ENCODE measurements at places on chromosomes 11 and 22.

DNA sequence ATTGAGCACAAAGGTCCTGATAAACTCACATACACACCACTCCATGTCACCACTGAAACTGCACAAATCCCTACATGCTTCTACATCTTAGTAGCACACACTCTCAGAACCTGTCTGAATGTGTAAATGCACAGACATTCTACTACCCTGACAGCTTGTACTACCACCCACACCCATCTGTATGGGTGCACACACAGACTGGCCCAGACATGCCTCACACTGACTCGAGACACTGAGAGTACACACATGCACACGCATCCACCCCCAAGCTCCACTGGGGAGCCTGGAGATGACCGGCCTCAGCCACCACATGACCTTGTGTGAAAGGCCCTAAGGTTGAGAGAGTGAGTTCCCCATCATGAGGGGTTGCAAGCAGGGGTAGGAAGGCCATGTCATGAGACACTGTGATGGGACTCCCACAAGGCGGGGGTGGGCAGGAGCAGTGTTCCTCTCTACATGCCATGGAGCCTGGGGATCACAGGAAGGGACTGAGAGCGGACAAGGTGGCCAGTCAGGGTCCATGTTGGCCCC, 28.1 kb downstream of the ARAP1 start:
- no peak for DNase-seq

- DNase-seq, result no peak
Measured at GRCh38 chr11:36270701-36271100, 18.5 kb downstream of the COMMD9 start.

GRCh38 chr11:30984827-30985226, 384.7 kb downstream of the DCDC1 start:
- DNase-seq, result no peak

GRCh38 chr11:35058669-35059434, 80.1 kb upstream of the CD44 start:
- no peak for DNase-seq

DNA sequence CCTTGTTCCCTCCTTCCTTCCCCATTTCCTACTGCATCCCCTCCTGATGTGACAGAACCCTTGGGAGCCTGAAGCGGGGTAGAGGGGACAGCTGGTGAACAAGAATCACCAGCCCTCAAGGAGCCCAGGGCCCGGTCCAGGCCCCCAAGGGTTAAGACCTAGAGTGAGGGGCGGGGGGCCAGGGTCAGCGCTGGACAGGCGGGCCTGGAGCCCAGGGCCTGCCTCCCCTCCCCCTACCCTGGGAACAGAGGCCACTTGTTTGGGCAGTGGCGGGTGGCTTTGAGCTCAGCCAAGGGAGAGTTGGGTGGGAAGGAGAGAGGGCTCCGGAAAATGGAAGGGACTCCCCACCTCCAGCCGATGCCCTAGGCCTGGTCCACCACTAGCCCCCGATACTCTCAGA, 2.1 kb downstream of the ARAP1 start:
- peak; percentile 74 for DNase-seq

GRCh38 chr11:62559204-62559603, 12.6 kb upstream of the AHNAK start:
- DNase-seq, result no peak

GRCh38 chr22:17705951-17706900, 67.7 kb downstream of the BCL2L13 start:
- DNase-seq, result no peak

DNA sequence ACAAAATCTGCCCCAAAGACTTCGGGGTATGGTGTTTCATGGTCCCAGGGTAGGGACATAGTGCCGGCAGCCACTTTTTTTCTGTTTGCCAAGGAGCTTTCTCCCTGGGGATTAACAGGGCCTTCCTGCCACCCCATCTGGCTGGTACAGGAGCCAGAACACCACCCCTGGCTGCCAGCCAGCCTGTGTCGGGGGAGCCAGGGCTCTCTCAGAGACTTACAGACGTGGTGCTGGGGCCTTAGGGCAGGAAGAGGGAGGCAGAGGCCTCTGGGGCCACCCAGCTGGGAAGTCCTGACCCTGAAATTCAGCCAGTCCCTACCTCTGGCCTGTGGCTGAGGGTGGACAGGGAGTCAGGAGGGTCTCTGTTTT, 52.4 kb upstream of the CDON start:
- no peak for DNase-seq

DNA sequence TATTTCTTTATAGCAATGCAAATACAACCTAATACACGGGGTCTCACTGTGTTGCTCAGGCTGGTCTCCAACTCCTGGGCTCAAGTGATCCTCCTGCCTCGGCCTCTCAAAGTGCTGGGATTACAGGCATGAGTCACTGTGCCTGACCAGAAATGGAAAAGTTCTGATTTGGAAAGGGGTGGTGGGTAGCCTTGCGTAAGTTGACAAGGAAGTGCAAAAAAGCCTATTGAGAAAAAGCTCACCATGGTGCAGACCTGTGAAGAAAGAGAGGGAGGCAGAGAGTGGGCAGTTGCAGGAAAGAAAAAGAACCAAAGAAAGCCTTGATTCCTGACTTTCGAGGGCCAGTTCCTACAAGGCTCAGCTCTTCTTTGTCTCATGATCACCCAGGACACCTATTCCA, 27.1 kb downstream of the AGBL2 start:
- no peak for DNase-seq

DNA sequence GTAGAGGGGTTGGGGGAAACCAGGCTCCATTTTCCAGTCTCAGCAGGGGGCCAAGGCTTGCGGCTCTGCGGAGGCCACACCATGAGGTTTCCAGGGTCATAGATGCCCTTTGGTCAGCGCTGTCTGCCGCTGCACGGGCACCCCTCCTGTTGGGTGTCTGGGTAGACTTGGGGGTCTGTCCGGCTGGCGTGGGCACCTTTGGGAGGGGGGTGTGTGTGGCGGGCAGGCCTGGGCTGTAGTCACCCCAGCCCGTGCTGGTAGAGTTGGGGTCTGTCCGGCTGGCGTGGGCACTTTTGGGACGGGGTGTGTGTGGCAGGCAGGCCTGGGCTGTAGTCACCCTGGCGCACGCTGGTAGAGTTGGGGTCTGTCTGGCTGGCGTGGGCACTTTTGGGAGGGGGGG, 18.6 kb downstream of the LSP1 start:
- DNase-seq, result no peak

DNA sequence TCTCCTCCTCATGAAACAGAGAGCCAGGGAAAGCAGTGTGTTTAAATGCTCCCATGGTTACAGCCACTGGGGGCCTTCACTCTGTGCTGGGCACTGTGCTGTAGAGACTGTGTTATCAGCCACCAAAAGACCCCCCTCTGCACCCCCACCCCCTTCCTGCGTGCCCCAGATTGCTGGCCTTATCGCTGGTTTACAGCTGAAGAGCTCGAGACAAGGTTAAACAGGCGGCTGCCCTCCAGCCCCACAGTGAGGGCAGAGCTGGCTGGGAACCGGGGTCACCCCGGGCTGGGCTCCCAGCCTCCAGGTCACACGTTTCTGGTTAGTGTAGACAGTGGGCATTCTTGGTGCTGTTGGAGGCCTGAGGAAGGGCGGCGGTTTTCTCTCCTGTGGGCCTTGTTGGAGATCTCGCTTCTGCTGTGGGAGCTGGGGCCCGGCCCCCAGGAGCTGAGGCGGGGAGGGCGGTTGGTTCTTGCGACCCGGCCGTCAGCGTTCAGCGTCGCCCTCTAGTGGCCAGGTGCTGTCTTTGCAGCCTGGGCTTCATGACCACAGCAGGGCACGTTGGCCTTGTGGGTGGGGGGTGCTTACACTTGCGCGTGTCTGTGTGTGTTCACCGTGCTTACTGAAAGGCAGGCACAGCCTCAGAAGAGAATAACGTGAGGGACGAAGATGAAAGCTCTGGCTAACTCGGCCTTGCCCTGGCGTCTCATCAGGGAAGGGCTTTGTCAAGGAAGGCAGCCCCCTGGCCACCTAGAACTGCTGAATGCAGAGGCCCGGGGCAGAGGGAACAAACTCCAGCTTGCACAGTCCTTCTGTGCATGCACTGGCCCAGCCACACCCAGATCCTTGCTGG, 40.8 kb downstream of the TBC1D22A start:
- no peak for DNase-seq

DNA sequence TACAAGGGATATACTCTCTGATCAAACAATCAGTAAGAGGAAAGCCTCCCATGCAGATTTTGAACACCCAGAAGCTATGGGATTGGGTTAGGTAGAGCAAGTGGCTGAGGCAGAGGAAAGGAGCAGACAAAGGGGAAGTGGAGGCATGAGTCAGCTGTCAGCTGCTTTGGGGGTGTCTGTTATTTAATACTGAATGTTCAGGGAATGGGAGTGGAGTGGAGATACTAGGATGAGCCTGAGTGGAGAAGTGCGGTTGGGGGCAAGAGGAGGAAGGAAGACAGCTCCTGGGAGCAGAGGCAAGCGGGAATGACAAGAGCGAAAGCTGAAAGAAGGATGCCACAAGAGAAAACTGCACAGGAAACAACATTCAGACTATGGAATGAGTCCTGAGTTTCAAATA, 22.7 kb upstream of the TMPRSS5 start:
- DNase-seq, result no peak

GRCh38 chr22:40522141-40522540, 114.4 kb downstream of the MRTFA start:
- DNase-seq, result no peak

- no peak for DNase-seq
Measured at GRCh38 chr22:46758867-46759290, 3.6 kb upstream of the TBC1D22A start.

- no peak for DNase-seq
Measured at GRCh38 chr11:2934611-2935239, 5.5 kb upstream of the PHLDA2 start.

GRCh38 chr22:20654343-20655208, 119.3 kb upstream of the SERPIND1 start:
- no peak for DNase-seq

DNA sequence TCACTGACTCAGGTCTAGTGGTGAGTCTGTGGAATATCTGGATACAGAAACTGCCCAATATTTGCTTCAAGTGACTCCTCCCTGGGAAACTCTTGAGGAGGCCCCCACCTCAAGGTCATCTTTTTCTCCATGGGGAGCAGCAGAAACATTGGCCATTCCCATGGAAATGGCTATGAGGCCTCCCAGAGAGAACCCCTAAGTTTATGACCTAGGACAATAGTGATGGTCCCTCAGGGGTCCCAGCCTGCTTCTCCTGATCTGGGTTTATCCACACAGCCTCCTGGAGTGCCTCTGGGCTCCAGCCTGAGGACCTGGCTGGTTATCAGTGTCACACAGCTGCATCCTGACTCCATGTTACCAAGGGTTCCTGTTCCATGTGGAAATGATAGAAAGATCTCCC, 131.2 kb downstream of the ZNF280B start:
- DNase-seq, result no peak

DNA sequence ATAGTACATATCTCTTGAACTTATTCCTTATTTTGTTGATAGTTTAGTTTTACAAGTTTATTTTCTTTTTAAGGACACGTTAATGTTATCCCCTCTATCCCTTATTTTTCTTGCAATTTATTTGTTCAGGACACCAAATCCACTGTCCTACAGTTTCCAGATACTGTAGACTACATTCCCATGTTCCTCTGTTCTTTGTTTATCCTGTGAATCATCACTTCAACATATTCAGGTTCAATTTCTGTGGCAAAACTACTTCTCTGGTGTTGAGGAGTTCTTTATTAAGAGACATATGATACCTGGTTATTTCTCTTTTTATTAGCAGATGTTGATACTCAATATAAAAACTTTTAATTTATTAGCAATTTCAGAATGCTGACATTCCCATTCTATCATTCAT, 72.8 kb upstream of the CLNS1A start:
- DNase-seq, result no peak

- DNase-seq, result no peak
Measured at GRCh38 chr22:24455751-24456426, 28.5 kb downstream of the ADORA2A start.

DNA sequence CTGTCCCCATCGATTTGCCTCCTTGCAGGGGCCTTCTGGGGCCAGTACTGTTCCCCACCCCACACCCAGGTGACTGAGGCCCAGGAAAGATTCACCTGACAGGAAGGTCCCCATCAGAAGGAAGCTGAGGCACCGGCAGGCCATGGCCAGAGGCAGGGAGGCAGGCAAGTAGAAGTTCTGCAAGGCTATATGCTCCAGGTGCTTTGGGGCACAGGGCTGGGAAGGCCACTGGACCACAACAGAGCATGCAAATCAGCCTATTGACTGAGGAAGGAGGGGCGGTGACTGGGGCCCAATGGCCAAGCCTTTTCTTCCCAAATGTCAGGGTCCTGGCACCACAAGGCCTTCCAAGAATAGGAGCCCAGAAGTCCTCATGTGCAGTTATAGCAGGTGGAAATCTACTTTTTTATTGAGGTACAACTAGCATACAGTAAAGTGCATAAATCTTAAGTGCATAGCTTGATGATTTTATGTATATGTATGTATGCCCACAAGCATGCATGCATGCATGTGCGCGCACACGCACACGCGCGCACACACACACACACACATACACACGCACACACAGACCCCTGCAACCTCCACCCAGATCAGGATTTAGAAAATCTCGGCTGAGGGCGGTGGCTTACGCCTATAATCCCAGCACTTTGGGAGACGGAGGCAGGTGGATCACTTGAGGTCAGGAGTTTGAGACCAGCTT, at the start of gene VPREB3:
VPREB3 (minus strand) TSS at position 206 of the 700 bp plus-strand sequence; CDS start at position 144, 62 bp downstream.
- DNase-seq, result no peak

- DNase-seq, result no peak
Measured at GRCh38 chr11:71518506-71519471, 8.3 kb upstream of the KRTAP5-7 start.

- DNase-seq, result no peak
Measured at GRCh38 chr11:70158201-70158600, 44.9 kb upstream of the FADD start.

- no peak for DNase-seq
Measured at GRCh38 chr11:116600930-116601329, 171.9 kb downstream of the BUD13 start.

- no peak for DNase-seq
Measured at GRCh38 chr11:70409871-70410270, 11.5 kb downstream of the CTTN start.

Data from hypothalamus (tissue), 51 donors.